Activated CD4-positive, alpha-beta T cell treated with anti-CD3 and anti-CD28 coated beads for 48 hours (primary cell): ENCODE measurements at places on chromosomes 5 and 9.

- no peak for DNase-seq
Measured at GRCh38 chr5:65835191-65835590, 91.2 kb upstream of the ERBIN start.

- DNase-seq, result no peak
Measured at GRCh38 chr5:171898386-171898785, 108.1 kb downstream of the FBXW11 start.

- DNase-seq, result no peak
Measured at GRCh38 chr9:111632060-111632459, 926 bp downstream of the DNAJC25 start.

DNA sequence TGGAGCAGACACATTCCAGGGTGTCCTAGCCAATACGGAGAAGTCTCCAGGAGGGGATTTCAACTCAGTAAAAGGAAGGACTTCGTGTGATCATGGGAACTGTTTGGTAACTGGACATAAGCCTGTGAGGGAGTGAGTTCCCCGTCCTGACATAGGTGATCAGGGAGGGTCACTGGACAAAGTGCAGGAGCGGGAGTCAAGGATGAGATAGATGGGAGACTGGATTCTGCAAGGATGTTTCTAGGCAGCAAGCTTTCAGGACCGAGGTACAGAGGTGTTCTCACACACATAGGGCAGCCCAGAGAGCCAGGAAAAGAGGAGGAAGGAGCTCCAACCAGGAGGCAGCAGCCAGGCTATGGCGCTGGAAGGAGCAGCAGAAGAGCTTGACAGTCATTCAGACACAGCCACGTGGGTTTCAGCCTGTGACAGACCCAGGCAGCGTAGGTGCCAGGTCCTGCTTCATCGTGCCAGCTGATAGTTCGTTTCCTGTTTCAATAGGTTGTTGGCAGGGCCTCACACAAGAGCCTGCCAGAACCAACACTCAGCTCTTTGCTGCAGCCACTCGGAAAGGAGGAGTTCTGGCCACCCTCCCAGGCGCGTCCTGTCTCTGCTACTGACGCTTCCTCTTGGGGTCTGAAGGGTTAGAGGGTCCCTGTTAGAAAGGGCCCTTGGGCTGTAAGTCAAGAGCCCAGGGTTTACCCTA lies 84.1 kb downstream of the AMBP start:
- peak; percentile 31 for DNase-seq

GRCh38 chr5:18159331-18159730 lies 525.1 kb downstream of the TAF11L14 start:
- DNase-seq, result no peak

GRCh38 chr9:82677086-82677485 lies 385.9 kb downstream of the RASEF start:
- no peak for DNase-seq

- DNase-seq, result no peak
Measured at GRCh38 chr5:54548565-54548964, 31.0 kb downstream of the SNX18 start.

- DNase-seq, result no peak
Measured at GRCh38 chr5:56633950-56634349, 181.4 kb upstream of the MAP3K1 start.

GRCh38 chr9:104868303-104868686 lies 59.7 kb downstream of the ABCA1 start:
- no peak for DNase-seq

DNA sequence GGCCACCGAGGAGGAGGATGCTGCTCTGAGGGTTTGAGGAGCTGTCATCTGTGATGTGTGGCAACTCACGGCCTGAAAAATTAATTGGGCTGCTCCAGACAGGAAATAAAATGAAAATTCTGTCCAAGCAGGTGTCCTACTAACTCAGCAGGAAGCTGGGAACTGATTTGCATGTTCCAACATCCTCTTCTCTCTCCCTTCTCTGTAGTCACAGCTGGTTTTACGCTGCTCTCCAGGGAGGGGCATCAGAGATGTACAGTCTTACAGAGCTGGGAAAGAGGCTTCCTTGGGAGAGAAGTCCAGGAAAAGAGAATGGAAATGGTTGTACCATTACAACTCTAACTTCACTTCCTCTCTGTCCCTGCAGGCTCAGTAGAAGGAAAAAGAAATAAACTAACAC lies 24.2 kb upstream of the SIL1 start:
- DNase-seq, result no peak

- no peak for DNase-seq
Measured at GRCh38 chr9:124639637-124640036, 131.5 kb downstream of the NR6A1 start.

DNA sequence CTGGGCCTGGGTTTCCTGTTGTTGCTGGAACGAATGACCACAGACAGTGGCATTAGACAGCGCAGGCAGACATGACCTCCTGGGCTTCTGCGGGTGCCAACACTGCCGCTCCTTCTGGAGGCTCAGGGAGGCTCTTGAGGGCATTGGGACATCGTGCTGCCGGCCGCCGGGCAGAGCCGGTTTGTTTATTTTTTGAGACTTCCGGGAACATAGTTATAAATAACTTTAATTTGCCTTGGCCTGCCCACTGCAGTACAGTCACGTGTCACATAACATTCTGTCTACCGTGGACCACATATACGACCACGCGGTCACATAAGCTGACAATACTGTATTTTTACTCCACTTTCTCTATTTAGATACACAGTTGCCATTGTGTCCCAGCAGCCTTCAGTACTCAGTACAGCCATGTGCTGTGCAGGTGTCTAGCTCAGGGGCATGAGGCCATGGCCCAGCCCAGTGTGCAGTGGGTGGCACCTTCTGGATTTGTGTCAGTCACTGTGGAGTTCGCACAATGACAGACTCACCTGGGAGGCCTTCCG lies 8.2 kb upstream of the TOR4A start:
- DNase-seq, result no peak

DNA sequence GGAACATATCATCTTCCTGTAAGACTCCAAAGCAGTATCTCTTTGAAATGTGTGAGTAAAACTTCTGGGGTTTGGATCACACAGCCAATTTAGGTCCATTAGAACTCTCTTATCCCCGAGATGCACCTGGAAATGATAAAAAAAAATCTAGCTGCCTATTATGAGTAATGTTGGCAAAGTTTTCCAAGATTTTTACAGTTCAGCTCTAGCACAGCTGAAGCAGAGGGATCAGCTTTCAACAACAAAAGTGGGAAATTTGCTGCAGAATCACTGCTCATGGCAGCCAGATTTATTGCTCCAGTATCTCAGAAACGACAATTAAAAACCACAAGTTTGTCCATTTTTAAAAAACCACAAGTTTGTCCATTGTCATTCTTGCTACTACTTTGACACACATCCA lies 292.2 kb downstream of the IRX2 start:
- DNase-seq, result no peak

GRCh38 chr5:136769093-136769492 lies 403.7 kb upstream of the TRPC7 start:
- DNase-seq, result no peak

DNA sequence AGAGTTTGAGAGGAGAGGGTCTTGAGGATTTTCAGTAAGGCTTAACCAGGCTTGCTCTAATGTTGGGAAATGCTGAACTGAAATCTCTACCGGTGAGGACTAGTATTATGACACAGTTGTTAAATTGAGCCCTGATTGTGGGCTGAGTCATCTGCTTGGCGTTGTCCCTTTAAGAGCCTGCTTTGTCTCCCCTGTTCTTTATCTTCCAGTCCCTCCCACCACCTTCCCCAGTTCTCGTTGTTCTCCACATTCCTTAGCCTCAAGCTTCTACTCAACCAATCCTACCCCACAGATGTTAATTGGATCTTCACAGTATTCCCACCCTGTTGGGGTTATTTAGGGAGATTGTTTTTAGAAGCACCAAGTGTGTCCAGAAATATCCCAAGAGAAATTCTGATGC lies 57.6 kb downstream of the ANKRD55 start:
- no peak for DNase-seq

GRCh38 chr5:103617090-103617489 lies 54.5 kb upstream of the NUDT12 start:
- DNase-seq, result no peak

DNA sequence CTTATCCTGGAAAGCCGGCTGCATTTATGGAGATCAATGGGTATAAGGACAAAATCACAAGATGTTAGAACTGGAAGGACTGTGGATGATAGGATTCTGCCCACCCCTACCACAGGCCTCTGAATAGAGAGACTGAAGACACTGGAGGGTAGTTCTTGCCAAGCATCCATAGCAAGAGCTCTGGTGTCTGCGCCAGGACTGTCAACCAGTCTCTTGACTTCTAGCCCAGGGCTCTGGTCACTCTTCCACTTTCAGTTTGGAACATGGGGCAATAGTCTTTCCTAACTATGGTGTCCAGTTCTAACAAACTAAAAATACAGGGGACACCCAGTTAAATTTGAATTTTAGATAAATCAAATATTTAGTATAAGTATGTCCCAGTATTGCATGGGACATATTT lies 23.4 kb downstream of the LARP1 start:
- no peak for DNase-seq
